ENCODE measurements at places on chromosomes 12 and 14. TPM values are rescaled to one million over a fixed set of nuclear protein-coding genes. Genes with fewer than 3 reads are reported as not detected.

CLEC2A gene
- total RNA-seq, result not detected

SERPINA12 gene
- total RNA-seq, result not detected

GYS2 gene
- 0.06 TPM for total RNA-seq

CAPZA3 gene
- total RNA-seq, result not detected

BCL7A gene
- total RNA-seq, result 17.9 TPM

KRT81 gene
- 0.17 TPM for total RNA-seq

NTN4 gene
- 16.6 TPM for total RNA-seq

SYNDIG1L gene
- 8.7 TPM for total RNA-seq

CLIP1 gene
- 52.1 TPM for total RNA-seq

POTEM gene
- total RNA-seq, result not detected

OR6C2 gene
- not detected for total RNA-seq

ACOT4 gene
- 1.5 TPM for total RNA-seq

SNAPC1 gene
- 6.8 TPM for total RNA-seq

CELA1 gene
- total RNA-seq, result not detected

COQ10A gene
- 19.0 TPM for total RNA-seq

TAS2R19 gene
- 6.3 TPM for total RNA-seq

SLC5A8 gene
- total RNA-seq, result 0.22 TPM

TDRD9 gene
- 2.2 TPM for total RNA-seq

FOXN4 gene
- total RNA-seq, result not detected

EMC9 gene
- 11.0 TPM for total RNA-seq

DNAI7 gene
- total RNA-seq, result 9.8 TPM

EML5 gene
- 16.1 TPM for total RNA-seq

WNT1 gene
- not detected for total RNA-seq

HCAR1 gene
- total RNA-seq, result 1.7 TPM

MUCL1 gene
- total RNA-seq, result not detected

PGF gene
- total RNA-seq, result 23.0 TPM

OR6C4 gene
- not detected for total RNA-seq

GPD1 gene
- 19.5 TPM for total RNA-seq

NPC2 gene
- 76.8 TPM for total RNA-seq

All from spinal cord (tissue), 10 donors.